ENCODE measurements at places on chromosomes 1 and 21.

- DNase-seq: no peak
Measured at GRCh38 chr1:21295002-21295401, 4.7 kb upstream of the ECE1 start.

DNA sequence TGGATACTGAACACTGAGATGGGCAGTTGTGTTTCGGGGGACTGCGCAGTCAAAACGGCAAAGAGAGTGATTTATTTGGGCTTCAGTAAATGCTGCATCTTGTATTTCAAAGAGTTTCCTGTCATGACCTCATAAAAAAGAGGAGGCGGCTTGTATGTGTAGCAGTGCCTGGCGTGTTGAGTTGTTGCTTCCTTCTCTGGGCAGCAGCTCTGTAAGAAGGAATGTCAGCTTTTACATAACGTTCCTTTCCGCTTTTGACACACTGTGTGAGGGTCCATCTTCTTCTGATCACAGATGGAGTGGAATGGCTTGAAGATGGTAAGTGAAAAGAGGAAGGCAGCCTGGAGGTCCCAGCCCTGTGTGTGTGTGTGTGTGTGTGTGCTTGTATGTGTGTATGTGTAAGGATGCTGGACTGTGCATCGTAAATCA lies 941 bp downstream of the ELAVL4 start:
- DNase-seq: no peak

GRCh38 chr1:31954607-31955283 lies 16.6 kb upstream of the PTP4A2 start:
- DNase-seq: peak; percentile 84

DNA sequence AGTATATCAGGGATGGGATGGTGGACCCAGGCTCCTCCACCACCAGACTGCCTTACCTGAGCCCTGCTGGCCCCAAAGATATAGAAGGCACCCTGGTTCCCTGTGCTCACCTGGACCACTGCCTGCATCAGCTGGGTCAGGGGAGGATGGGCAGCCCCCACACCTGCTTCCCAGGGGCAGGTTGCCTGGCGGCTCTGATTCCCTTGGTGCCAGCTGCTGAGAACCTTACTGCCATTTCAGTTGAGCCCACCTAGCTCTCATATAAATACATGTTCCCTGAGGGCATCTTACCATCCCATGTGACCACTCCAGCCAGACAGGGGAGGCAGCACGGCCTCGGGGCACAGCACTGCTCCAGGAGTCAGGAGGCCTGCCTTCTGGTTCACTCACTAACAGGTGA lies 24.4 kb downstream of the PSEN2 start:
- DNase-seq: no peak

DNA sequence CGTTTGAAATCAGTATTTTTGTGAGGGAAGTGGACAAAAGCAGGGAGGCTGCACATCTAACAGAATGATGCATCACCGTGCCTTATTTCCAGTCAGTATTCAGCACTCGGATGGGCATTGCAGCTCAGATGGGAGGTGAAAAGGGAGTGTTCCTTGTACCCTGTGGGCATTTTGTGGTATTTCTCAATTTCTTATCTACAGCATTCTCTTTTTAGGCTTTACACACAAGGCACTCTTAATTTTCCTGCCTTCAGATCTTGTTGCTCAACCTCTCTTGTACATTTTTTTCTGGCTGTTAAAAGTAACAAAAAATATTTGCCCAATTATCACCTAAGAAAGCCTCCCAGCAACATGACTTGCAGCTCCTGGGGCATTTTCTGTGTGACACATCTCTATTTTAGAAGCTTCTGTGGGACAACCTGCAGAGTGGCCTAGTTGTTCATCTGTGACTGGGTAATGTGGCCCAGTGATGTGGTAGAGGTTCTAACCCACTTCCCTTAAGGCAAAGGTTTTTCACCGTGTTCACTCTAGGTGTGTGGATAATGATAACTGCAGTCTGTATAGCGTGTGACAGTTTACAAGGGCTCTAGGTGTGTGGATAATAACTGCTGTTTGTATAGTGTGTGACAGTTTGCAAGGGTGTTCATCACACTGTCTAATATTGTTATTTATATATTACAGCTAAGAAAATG lies 257.2 kb downstream of the PTGER3 start:
- DNase-seq: no peak

DNA sequence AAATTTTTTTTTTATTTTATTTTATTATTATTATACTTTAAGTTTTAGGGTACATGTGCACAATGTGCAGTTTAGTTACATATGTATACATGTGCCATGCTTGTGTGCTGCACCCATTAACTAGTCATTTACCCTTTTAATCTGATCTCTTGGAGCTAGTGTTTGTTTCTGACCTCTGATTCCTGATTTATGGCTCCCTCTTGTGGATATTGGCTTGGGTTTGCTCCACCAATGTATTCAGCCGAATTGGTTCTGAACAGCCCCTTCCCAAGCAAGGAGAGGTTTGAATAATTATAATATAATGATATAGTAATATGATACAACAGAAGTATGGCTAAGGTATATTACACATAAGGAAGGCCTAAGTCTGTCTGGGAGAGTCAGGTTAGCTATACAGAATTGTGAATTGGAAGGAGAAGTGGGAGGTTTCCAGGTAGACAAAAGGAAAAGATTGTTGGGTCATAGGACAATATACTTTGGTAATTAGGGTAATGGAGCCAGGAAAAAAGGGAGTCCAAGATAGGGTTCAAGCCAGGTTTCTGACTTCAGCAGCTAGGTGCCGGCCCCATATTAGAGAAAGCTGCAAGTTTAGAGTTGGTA lies 53.1 kb upstream of the HMCN1 start:
- peak; percentile 28 for DNase-seq

Measured in mucosa of gallbladder (tissue), 1 donor.